ENCODE measurements at places on chromosomes 7 and 10.

- DNase-seq, result no peak
Observed at GRCh38 chr7:156419782-156420181, 220.8 kb upstream of the RNF32 start.

- DNase-seq, result no peak
Observed at GRCh38 chr10:122052701-122053100, 63.7 kb downstream of the TACC2 start.

DNA sequence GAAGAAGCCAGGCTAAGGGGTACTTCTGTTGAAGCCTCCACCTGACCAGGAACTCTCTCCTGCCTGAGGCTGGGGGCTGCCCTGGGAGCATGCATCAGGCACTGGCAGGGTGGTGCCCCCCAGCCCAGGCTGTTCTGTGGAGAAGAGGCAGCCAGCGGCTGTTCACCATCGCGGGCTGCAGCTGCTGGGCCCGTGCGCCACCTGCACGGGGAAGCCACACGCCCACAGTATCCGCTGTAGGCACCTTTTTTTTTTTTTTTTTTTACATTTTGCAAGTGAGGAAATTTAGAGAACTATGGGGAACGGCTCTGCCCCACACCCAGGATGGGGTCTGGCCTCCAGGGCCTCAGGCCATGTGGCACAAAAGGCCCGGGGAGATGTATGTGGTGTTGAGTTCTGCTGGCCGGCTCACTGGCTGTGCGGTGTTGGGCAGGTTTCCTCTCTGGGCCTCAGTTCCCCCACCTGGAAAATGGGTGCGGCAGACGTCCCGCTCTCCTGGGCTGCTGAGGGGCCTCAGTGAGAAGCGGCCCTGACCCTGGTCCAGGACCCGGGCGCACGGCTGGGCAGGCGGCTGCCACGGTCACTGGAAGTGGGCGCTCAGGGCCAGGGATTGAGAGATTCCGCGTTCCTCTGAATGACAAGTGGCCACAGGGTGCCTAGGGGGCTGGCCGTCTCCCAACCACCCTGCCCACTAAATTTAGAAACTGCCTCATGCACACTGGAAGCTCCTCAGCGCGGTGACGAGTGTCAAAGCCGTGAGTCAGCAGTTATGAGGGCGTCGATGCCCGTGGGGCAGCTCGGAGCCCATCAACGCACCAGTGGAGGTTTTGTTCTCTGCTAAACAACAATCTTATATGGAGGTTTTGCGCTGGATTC is 8.8 kb upstream of the INTS1 start:
- DNase-seq, result peak; percentile 81

GRCh38 chr7:128891110-128891941 is 19.2 kb downstream of the KCP start:
- DNase-seq, result no peak

- DNase-seq, result no peak
Observed at GRCh38 chr10:46555713-46556514, 544 bp downstream of the GPRIN2 start.

DNA sequence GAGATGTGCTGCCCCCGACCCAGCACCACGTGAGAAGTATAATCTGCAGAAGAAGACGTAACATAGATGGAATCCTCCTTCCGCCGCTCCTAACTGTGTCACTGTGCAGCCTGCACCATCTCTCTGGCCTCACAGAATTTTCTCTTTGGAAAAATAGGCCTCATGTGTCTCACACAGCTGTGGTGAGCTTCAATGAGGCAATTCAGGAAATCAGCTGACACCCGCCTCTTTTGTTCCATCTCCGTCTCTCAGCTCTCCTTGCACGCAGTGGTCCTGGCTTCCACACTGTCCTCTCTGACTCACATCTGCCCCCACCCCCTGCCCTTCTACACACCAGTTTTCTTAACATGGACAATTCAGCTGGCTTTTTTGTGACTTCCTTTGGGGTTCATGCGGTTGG is 7.2 kb downstream of the C10orf90 start:
- peak; percentile 97 for DNase-seq

GRCh38 chr10:72462261-72462660 is 107.5 kb upstream of the DNAJB12 start:
- no peak for DNase-seq

GRCh38 chr7:134865001-134865845 is 85.8 kb downstream of the CALD1 start:
- DNase-seq, result peak; percentile 47

DNA sequence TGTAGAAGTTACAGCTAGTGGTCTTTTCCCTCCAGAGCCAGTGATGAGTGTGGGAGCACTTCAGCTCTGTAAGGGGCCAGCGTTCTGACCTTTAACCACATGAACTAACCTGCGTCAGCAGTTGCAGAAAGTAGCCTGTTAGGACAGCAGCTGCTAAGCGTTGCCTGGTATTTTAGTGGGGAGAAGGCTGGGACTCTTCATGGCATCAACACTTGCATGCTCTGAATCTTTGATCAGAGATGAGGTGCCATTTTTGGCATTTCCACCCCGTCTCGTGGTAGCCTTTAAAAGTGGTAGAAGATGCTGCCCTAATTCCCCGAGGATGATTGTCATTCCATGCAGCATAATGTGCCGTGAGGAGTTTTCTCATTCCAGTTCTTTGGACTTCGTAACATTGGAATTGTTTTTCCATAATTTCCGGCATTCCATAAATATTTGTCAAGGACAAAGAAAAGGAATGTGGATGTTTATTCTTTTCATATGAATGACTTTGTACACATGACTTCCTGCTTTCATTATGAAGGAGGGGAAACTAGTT is 92.2 kb downstream of the AVL9 start:
- DNase-seq, result peak; percentile 90

DNA sequence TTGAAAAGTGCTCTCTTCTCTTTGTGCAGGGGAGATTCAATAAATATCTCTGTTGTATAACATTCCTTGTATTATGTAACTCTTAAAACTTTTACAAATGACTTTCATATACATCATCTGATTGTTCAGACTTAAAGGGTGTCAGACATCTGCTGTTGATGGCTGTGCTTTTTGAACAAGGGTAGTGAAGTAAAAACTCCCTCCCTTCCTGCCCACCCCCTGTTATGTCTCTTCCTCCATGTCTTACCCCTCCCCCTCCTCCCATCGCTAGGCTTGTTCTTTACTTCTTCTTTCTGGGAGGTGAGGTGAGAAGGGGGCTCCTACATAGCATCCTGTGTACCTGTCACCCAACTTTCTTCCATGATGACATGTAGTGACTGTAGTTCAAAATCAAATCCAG is 23.4 kb upstream of the ABCB4 start:
- no peak for DNase-seq

- no peak for DNase-seq
Observed at GRCh38 chr10:97498841-97499560, at the start of gene UBTD1. Gene UBTD1, plus strand, starts transcription at chr10:97498924. Its CDS starts 280 bp downstream, at chr10:97499204.

GRCh38 chr7:148142660-148143248 is 447.8 kb upstream of the C7orf33 start:
- peak; percentile 46 for DNase-seq

DNA sequence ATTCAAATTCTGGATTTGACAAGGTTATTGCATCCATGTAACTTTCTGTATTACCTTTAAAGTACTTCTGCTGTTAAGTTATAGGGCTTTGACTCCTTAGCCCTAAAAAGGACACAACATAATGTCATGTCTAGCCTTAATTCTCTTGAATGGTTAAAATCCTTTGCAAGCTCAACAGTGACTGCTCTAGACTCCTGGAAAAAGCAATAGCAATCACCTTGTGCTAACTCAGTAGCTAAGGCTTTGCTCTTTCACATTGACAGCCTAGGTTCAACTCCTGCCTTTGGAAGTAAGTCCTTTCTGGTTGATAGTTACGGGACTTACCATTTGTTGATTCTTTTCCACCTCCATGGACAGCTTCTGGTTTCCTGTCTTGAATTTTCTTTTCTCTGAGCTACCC is 16.1 kb upstream of the CREB3L2 start:
- no peak for DNase-seq

DNA sequence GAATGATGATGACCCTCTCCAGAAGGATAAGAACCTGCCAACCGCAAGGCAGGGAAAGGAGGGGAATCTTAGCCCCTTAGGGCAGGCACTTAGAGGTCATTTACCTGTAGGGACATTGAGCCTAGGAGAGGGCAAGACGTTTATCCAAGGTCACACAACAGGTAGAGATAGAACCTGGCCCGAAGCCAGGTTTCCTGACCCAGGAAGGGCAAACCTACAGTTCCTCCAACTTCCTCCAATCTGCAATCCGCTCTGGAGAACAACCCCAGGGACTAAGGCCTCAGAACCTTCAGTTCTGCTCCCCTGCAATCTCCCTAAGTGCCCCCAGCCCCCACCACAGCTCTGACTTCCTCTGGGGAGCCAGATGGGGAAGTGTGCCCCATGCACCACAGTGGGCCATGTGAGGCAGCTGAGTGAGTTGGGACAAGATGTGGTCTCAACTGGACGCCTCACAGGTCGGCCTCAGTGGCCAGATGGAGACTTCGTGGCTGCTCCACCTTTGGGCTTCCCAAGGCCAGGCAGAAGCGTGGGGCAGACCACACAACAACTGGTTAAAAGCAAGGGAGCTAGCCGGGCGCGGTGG is 1.4 kb upstream of the PSAP start:
- no peak for DNase-seq

DNA sequence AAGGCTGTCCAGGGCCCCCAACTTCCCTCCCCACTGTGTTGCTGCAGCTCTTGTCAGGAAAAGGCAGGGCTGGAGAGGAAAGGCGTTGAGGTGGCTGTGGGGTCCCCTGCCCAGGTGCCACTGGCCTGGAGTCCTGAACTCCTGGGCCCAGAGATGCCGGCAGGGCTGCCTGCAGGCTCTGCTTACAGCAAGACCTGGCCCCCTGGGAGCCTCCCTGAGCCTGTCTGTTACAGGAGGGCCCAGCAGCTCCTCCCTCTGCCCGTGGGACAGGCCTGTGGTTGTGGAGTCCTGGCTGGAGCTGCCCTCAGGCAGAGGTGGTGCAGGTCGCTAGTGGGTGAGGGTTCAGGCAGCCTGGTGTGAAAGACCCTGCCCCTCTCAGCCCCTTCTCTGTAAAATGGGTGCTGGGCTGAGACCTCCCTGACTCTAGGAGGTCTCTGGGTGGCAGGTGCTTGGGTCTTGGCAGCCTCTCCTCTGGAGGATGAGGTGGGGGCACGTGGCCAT is 9.9 kb downstream of the ANTXRL start:
- DNase-seq, result no peak

DNA sequence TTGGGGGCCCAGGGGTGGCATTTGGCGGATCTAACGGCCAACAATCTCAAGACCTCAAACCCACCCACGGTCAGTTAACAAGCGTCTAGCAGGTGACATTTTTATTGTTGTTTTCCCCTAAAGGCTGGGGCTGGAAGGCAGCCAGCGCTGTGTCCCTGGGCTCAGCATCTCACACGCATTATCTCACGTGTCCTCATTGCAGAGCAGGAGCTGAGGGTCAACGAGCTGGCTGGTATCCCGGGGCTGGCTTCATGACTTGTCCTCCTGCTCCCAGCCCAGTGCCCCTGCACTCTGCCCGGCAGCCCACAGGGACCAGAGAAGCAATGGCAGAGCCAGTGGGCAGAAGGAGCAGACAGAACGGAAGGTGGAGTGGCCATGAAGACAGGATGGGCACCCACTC is 54.4 kb upstream of the TMEM273 start:
- no peak for DNase-seq

DNA sequence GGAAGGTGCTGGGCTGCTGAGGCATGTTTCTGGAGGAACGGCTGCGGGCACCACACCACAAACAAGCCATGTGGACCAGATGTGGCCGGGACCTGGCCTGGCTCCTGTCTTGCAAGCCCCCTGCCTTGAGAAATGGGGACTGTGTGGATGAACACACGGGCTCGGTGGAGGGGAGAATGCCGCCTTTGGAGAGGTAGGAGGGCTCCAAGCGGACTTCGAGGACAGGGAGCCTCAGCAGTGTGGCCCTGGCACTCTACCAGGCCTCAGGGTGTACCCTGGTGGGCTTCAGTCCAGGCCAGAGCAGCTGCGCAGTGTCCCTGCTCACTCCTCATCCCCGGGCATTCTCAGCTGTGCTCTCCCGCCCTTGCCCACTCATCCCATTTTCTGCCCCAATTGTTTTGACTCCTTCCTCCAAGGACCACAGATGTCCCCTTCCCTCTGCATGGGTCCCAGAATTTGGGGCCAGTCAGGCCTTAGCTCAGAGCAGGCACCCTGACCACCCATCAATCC is 31.5 kb downstream of the PWWP2B start:
- DNase-seq, result no peak

- DNase-seq, result no peak
Observed at GRCh38 chr10:5817322-5818047, 4.3 kb upstream of the GDI2 start.

DNA sequence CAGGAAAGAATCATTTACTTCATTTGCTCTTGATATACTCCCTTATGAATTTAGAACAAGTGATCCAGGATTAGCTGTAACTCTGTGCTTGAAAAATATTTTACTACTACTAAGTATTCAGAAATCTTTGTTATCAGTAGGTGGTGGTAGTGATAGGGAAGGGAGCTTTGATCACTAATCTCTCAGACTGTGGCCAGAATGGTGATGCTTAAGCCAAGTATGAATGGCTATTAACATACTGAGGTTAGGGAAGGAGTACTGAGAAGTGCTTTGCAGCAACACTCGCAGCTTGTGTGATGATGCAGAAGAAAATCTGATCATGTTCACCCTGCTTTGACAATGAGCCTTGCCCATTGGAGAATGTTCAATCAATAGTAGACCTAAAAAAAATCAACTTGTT is 29.3 kb downstream of the AP3M1 start:
- no peak for DNase-seq

DNA sequence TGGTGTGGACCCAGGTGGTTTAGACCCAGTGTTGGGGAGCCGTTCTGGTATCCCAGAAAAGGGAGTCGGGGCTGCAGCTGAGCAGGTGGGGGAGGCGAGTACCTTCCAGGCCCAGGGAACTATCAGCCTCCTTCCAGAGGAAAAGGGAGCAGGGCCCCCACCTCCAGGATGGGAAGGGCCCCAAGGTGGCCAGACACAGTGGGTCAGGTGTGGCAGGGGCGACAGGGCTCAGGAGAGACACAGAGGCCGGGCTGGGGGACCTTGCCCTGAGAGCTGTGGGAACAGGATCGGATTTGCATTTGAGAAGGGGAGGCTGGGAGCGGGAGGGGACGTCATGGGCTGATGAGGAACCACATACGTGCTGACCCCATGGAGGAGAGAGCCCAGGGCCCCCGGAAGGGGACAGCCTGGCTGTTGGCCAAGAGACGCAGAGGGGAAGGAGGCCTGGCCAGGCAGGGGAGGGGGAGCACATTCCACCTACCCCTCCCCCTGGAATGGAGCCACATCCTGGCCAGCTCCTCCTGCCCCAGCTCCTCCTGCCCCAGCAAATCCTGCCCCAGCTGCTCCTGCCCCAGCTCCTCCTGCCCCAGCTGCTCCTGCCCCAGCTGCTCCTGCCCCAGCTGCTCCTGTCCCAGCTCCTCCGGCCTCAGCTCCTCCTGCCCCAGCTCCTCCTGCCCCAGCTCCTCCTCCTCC is 9.7 kb upstream of the TTYH3 start:
- no peak for DNase-seq

All from brain microvascular endothelial cell (primary cell).